Epithelial cell of proximal tubule (primary cell): ENCODE measurements at places on chromosomes 1 and 21.

- peak; percentile 67 for DNase-seq
Observed at GRCh38 chr1:108051631-108052377, 86.8 kb upstream of the VAV3 start.

DNA sequence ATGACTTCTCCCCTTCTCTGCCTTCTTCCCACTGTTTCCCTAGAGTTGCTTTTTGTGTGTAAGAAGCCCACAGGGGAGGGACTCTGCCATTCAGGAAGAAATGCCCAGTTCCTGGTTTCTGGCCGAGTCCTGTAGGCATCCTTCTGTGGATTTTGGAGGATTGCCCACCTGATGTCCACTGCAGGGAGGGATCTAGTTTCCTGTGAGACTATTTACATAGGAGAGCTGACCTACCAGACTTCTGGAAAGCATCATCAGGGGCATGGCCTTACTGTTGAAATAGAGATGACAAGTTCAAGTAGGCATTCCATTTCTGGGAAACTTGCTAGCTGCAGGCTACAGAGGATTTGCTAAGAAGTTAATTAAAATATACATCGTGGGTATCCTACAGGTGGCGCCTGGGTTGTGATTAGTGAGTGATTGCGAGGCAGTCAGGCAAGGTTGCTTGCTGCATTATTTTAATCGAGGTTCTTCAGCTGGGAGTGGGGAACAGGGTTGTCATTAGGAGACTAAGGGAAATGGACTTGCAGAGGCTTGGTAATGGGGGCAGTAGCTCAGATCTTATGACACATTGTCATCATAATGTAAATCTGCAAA is 148.7 kb downstream of the HHAT start:
- no peak for DNase-seq

- DNase-seq: no peak
Observed at GRCh38 chr1:161196521-161197451, 2.1 kb downstream of the ADAMTS4 start.

- DNase-seq: no peak
Observed at GRCh38 chr1:208939537-208940085, 643.9 kb upstream of the CAMK1G start.

GRCh38 chr1:95012389-95012788 is 60.4 kb downstream of the ALG14 start:
- DNase-seq: no peak

- DNase-seq: no peak
Observed at GRCh38 chr1:26072305-26072704, 4.9 kb upstream of the TRIM63 start.

DNA sequence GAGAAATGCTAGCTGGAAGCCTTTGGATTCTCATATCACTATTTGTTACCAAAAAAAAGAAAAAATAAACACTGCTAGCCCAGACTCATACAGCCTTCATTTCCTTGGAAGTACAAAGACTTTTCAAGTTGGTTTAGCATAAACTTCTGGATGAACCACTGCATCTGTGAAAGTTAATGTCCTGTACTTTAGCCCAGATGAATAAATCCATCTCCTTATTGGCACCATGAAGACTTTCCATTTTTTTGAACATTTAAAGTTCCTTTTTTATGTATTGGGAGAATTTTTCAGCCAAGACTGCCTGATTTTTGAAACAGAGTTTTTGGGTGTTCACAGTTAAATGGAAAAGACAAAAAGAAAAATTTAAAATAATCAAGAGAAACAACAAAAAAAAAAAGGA is 184.0 kb upstream of the C1orf87 start:
- no peak for DNase-seq

DNA sequence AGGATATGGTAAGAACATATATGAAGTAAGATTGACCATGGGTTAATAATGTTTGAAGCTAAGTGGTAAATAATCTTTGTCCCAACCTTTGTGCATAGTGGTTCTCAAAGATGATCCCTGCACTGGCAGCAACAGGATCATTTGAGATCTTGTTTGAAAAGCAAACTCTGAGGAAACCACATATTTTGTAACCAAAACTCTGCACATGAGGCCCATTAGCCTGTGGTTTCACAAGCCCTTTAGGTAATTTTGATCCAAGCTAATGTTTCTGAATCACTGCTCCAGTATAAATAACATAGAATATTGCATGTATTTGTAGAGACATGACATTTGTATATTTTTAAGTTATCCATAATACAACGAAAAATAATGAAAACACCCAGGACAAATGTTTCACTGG is 147.9 kb upstream of the RGS18 start:
- no peak for DNase-seq

- DNase-seq: no peak
Observed at GRCh38 chr1:154329551-154330131, 4.3 kb downstream of the ATP8B2 start.

DNA sequence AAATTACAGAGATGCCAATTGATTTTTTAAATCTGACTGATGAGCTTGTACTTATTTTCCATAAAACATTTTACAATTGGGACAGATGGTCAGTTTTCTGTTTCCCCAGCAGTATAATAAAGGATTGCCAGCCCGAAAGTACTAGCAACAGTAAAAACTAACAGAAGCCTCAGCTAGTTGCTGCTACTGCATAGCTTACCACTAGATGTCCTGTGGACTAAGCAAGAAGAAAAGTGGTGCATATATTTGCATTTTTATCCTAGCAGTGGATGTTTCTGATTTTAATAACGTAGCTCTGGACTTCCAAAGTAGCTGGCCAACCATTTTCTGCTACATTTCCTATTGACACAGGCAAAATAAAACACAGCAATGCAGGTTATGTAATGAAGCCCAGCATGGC is 241.5 kb downstream of the BARHL2 start:
- no peak for DNase-seq

DNA sequence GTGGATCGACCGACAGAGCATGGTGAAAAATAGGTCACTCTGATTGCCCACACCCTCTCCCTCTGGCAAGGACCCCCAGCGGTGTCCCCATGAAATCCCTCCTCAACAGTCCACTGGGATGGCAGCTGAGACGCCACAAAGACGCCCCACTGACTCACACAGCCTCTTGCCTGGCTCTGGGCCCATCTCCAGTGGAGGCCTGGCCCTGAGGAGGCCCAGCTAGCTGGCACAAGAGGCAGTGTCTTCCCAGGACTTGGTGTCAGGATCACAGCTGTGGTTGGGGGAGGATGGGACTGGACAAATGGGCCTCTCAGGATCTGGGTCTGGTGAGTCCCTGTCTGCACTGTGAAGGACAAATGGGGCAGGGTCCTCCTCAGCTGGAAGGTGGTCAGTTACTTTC is 4.6 kb downstream of the ALX3 start:
- DNase-seq: no peak

GRCh38 chr1:166166698-166167571 is at the start of gene FAM78B:
Gene FAM78B (minus strand): TSS chr1:166167001. CDS start chr1:166166248, 753 bp downstream.
- DNase-seq: no peak

DNA sequence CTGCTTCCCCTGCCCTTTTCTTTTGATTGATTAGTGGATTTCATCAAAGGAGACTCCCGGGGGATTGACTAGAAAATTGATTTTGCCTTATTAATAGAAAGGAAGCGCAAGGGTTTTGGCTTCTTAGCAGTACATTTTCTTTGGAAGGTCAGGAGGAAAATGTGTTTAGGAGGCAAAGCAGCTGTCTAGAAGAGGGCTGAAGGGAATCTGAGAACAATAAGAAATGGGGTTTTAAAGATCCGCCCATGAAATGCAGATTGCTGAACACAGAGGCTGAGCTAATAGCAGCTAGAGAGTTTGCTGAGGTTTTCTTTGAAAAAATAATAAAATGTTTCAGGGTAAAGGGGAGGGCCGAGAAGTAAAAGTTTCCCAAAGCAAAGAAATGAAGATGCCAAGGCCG is 4.9 kb downstream of the SERTAD4 start:
- no peak for DNase-seq

DNA sequence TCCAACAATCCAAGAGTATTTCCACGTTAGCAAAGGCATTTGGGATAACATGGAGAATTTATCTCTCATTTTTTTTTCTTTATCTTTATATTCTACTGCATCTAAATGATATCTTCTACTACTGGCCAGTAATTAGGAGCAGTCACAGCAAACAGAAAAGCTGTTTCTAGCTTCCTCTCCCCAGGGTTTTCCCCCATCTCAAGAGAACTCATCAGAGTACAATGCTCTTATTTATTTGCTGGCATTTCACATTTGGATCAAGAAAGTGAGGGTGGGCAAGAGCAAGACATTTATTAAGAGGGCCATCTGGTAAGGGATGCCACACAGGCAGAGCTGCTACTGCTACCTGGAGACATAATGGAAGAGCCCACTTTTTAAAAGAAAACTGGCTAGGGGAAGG is 368.2 kb downstream of the USH2A start:
- DNase-seq: no peak

DNA sequence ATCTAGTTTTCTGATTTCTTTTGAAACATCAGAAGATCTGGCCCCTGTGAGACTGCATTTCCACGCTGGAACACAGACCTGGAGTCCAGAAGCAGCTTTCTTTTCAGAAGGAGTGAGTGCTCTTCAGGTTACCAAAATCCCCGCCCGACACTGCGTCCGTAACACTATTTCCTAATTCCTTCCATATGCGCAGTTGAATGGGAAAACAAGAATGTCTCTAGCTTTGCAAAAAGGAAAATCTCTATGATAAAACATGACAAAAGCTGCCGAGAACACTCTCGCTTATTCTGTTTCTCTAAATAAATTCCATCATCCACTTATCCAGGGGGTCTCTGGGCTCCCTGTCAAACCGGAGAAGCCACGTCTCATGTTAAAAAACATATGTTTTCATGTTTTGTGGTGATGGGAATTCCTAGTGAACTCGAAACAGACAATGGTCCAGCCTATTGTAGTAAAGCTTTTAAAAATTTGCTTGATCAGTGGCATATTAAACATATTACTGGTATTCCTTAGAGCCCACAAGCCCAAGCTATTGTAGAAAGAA is 67.7 kb downstream of the PLD5 start:
- no peak for DNase-seq

DNA sequence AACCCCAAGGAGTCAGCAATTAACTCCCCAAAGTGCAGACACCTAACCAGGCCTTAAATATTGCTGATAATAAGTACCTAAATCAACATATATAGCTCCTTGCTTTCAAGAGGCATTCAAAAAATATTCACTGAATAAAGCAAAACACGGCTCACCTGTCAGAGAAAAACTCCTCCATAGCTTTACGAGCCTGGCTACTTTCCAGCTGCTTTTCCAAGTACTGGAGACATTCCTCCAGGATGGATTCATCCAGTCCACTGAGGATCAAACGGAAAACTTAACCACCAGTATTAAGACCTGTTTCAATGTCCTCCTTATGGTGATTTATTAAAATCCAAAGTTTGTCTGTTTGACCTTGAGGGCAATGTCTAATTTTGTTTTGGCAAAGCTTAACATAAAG is 44.6 kb downstream of the UBR4 start:
- no peak for DNase-seq

- DNase-seq: no peak
Observed at GRCh38 chr1:218880484-218881060, 293.1 kb upstream of the LYPLAL1 start.

GRCh38 chr1:236677641-236678235 is 8.6 kb upstream of the ACTN2 start:
- no peak for DNase-seq

GRCh38 chr1:116910379-116911187 is 867 bp downstream of the PTGFRN start:
- DNase-seq: no peak

GRCh38 chr1:44261171-44261817 is 48.0 kb downstream of the DMAP1 start:
- no peak for DNase-seq

DNA sequence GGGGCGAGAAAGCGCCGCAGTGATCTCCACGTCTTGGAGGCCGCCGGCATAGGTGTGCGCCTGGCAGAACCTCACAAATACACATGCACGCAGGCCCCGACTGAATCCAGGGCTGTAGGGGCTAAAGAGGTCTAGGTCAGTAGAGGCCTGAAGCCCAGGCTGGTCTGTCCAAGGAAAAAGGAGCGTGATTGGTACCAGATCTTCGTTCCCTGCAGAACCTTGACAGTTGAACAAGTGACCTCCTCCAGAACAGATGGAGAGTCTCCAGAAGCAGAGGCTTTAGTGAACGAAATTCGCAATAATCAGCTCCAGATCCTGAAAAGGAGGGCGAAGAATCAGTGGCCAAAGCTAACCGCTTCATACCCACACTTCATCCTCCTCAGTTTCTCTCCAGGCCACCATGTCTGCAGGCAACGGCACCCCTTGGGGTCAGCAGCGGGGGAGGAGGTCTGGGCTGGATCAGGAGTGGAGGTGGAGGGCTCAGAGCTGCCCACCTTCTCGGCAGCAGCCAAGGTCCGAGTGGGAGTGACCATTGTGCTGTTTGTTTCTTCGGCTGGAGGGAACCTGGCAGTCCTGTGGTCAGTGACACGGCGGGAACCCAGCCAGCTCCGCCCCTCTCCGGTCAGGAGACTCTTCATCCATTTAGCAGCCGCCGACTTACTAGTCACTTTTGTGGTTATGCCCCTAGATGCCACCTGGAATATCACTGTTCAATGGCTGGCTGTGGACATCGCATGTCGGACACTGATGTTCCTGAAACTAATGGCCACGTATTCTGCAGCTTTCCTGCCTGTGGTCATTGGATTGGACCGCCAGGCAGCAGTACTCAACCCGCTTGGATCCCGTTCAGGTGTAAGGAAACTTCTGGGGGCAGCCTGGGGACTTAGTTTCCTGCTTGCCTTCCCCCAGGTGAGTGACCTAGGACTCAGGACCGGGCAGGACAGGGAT is 749 bp upstream of the PEX11B start:
- DNase-seq: no peak

DNA sequence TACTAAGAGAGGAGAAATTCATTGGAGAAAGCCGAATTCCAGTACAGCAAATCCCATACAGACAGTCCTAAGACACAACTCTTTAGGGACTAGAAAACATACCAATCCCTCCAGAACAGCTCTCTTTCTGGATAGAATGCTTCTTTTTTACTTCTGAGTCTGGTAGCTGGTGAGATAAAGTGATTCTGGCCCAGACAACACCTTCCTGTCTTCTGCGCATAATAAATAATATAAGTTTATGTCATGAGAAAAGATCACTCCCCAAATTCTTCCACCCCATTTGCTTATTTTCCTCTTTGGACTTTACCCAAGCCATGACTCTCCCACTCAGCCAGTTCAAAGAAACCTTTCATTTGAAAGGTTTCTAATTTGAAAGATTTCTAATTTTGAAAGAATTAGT is 98.4 kb downstream of the EDEM3 start:
- DNase-seq: no peak

GRCh38 chr1:233006541-233006973 is 56.1 kb downstream of the NTPCR start:
- no peak for DNase-seq

DNA sequence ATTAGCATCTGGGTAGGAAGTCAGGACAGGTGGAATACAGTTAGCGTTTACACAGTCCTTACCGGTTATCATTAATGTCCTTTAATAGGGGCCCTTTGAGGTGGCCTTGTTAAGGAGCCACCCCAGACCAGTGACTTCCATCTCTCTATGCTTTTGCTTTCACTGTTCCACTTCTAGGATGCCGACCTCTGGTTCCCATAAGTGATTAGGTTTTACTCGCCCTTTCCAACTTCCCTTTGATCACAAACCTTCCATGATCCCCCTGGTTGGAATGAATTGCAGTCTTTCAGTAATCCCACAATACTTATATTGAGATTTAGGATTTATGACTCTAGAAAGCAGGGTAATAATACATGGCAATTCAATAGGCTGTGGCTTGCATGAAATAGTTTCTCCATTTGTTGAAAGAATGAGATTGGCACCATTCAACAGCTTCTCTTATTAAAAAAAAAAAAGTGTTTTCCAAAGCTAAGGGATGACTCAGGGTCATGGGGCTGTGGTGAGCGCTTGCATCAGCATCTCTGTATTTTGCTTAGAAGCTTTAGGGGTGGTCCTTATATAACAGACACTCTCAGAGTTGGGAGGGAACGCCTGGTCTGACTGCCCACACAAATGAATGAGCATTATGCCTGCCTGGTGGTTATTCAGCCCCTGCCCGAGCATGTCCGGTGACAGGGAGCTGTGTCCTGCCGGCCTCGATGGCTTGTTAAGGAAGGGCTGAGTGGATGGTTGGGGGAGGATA is 110.5 kb downstream of the CNIH3 start:
- DNase-seq: peak; percentile 68
